ENCODE measurements at places on chromosomes 12 and 14.

DNA sequence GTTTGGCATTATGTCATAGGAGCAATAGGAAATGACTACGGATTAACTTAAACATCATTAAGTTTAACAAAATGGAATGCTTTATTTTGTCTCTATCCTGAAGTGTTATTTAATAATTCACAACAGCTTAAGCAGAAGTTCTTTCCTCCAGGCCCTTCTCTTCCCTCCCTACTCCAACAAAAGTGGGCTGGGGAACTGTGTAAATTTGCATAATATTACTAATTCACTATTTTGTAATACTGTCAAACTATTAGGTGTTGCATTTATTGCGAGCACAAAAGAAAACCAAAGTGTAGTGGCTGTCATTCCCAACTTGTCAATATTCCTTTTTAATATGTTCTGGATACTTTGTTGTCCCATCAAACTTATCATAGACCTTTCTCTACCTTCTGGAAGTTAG is 69.8 kb downstream of the ATG14 start:
- no peak for DNase-seq

DNA sequence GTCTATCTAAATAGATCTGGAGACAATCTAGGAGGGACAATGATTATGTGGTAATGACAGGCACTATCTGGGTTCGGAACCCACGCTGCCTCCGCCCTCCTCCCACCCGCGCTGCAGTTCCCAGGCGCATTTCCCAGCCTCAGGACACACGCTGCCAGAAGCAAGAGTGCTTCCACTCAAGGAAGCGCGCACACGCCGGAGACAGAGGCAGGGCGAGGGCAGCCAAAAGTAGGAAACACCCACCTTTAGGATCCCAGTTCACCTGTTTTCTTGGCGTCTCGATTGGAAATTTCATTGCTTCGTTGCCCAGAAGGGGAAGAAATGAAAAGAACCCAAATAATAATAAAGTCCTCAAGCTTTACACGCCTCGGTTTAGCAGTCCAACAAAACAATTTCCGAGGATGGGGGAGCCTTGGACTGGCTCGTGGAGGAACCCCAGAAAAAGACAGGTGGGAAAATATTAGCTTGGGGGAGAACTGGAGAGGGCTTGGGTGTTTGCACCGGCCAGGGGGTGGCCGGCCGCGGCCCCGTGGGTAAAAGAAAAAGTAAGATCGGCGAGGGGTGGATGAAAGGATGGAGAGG is 474 bp downstream of the KCNK10 start:
- DNase-seq = no peak

DNA sequence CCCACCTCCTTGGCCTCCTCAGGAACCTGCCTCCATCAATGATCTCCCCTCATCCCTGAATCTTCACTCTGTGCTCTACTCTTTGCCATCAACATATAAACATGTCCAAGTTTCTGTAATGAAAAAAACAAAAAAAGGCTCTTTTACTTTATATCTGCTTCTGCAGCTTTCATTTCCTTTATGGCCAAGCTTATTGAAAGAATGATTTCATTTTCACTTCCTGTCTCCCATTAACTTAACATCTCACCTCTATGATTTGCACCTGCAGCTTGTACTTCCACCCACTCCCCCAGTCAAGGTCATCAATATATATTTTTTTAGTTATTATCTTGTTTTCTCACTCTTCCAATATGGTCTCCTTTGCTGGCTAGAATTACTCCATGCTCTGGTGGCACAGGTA is 15.6 kb upstream of the RNU6-7 start:
- no peak for DNase-seq

GRCh38 chr14:64501411-64502171 is 2.0 kb downstream of the ZBTB25 start:
- peak; percentile 54 for DNase-seq

- DNase-seq = no peak
Observed at GRCh38 chr14:101791919-101792572, 30.5 kb downstream of the PPP2R5C start.

Data from stimulated activated naive CD4-positive, alpha-beta T cell (primary cell).